Vagina (tissue), 2 donors: ENCODE measurements at places on chromosomes 3 and 15.

GRCh38 chr3:129655291-129655700, 48.8 kb upstream of the PLXND1 start:
- DNase-seq: no peak
- no peaks in the 10 kb centered on the region for H3K27me3 ChIP-seq
- peaks cover 37% of the 10 kb centered on the region for H3K4me1 ChIP-seq
- H3K4me3 ChIP-seq: no peak overlapping the region

GRCh38 chr3:64730681-64731080, 42.9 kb upstream of the ADAMTS9 start:
- H3K27ac ChIP-seq: no peak overlapping the region
- no peak overlapping the region for H3K4me3 ChIP-seq
- no peaks in the 10 kb centered on the region for H3K4me1 ChIP-seq
- no peaks in the 10 kb centered on the region for H3K36me3 ChIP-seq

DNA sequence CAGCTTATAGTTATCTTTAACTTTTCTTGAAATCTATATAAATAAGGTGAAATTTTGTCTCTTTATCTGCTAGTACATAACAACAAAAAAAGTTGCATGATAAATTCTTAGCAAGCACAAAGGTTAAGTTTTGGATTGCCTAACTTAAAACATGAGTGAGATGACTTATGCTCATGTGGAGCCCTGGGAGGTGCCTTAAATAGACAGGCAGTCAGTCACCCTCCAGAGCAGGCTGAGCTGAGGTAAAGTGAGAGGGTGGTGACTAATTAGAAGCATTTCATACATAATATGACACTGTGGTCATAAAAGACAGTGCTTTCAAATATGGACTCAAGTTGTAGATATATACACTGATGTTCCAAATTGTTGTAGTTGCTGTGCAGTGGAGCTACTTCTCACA, 14.6 kb upstream of the MME start:
- H3K36me3 ChIP-seq: no peaks in the 10 kb centered on the region
- no peak overlapping the region for H3K27ac ChIP-seq
- H3K27me3 ChIP-seq: no peaks in the 10 kb centered on the region
- no peaks in the 10 kb centered on the region for H3K4me1 ChIP-seq
- no peak overlapping the region for H3K4me3 ChIP-seq

GRCh38 chr3:36891701-36892160, 53.1 kb downstream of the TRANK1 start:
- no peak for DNase-seq
- peaks cover 12% of the 10 kb centered on the region for H3K4me1 ChIP-seq
- H3K4me3 ChIP-seq: no peak overlapping the region
- H3K27ac ChIP-seq: no peak overlapping the region
- H3K36me3 ChIP-seq: peaks cover 35% of the 10 kb centered on the region

- DNase-seq: no peak
- H3K4me1 ChIP-seq: no peaks in the 10 kb centered on the region
- no peaks in the 10 kb centered on the region for H3K36me3 ChIP-seq
- no peak overlapping the region for H3K4me3 ChIP-seq
- H3K27ac ChIP-seq: no peak overlapping the region
- no peaks in the 10 kb centered on the region for H3K27me3 ChIP-seq
Measured at GRCh38 chr3:67288466-67289106, 290.5 kb downstream of the KBTBD8 start.

GRCh38 chr3:149417174-149417573, 39.7 kb upstream of the TM4SF1 start:
- no peaks in the 10 kb centered on the region for H3K36me3 ChIP-seq
- no peak overlapping the region for H3K27ac ChIP-seq
- no peaks in the 10 kb centered on the region for H3K27me3 ChIP-seq

DNA sequence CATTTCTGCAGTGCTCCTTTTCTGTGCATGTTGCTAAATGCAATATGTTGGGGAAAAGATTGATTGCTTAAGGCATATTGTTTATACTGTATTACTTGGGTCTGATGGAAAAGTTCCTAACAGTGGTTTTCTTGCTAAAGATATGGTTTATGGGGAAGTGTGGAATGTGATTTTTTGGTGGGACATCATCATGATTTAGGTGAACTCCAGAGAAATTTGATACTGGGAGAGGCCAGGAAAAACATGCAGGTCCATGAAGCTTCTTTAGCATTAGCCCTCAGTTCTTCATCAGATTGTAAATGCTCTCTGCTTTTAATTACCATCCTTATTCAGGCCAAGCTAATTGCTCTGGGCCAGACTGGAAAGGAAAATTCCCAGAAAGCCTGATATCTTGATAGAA, 147.5 kb downstream of the LRTM1 start:
- no peaks in the 10 kb centered on the region for H3K4me1 ChIP-seq
- no peak overlapping the region for H3K4me3 ChIP-seq
- no peaks in the 10 kb centered on the region for H3K36me3 ChIP-seq

DNA sequence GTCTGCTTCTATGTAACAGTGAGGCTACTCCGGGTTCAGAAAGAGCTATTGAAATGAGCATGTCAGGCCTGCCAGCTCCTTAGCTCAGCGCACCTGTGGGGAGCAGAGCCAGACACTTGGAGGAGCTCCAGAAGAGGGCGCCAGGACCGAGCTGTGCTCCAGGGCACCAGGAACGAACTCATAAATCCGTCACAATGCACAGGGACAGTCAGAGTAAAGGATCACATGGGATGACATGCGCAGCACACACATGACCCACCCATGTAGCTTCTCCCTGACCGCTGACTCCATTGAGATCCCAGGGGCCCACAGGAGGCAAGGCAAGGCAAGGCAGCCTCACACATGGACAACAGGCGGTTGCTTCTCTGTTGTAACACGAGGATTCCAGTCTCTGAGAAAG, 26.0 kb upstream of the GNB5 start:
- no peaks in the 10 kb centered on the region for H3K27me3 ChIP-seq
- H3K4me3 ChIP-seq: no peak overlapping the region
- H3K36me3 ChIP-seq: no peaks in the 10 kb centered on the region
- H3K27ac ChIP-seq: no peak overlapping the region
- H3K4me1 ChIP-seq: no peaks in the 10 kb centered on the region

DNA sequence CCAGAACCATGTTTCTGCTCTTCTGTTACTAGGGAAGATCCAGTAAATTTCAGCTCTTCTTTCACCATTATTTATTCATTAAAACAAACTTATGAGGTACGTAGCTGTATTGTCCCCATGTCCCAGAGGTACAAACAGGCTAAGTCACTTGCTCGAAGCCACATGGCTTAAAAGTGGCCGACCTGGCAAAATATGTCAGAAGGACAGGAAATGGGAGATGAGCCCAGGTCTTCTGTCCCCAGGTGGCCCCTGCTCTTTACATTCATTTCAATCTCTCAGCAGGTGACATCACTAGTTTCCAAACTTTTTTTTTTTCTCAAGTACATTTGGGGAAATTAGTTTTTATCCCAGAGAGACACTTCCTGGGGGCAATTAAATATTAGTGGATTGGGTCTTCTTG, 34.1 kb upstream of the LPP start:
- DNase-seq: no peak
- no peaks in the 10 kb centered on the region for H3K4me1 ChIP-seq
- H3K27me3 ChIP-seq: no peaks in the 10 kb centered on the region
- H3K4me3 ChIP-seq: no peak overlapping the region

DNA sequence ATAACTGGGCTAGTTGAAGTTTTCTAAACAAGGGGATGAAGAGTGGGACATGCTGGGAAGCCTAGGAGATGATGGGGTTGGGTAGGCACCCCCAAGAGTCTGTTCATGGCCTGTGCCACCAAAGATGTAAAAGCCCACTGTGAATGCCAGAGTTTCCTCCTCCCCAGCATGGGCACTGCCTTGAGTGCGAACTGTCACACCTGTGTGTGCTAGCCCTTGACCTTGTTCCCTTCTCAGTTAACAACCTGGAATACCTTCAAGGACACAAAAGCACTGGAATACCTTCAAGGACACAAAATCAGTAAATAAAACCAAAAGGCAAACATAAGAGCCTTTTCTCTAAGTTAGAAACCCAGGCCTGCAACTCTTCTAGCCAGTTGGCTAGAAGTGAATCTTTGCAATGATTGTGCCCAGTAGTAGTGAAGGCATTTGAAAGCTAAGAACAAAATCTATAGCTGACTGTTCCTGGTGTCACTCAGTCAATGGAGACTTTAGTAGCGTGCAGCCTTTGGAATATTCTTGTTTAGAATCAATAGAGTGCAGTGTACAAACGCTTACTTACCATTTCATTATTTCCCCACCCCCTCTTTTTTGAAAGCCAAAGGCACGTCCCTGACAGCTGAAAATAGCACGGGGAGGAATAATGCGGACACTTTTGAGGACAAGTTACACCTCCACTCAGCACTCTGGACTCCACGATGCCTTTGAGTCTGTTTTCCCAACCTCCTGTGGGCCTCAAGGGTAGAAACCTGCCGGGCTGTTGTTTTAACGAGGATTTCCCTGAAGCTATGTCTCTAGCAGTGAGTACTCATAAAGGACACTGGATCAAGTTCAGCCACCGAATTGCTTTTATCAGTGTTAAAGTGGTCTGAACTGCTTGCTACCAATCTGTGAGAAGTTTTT, 24.2 kb downstream of the PSMD6 start:
- no peaks in the 10 kb centered on the region for H3K36me3 ChIP-seq
- no peak for DNase-seq
- H3K4me3 ChIP-seq: no peak overlapping the region
- H3K4me1 ChIP-seq: no peaks in the 10 kb centered on the region
- no peaks in the 10 kb centered on the region for H3K27me3 ChIP-seq

DNA sequence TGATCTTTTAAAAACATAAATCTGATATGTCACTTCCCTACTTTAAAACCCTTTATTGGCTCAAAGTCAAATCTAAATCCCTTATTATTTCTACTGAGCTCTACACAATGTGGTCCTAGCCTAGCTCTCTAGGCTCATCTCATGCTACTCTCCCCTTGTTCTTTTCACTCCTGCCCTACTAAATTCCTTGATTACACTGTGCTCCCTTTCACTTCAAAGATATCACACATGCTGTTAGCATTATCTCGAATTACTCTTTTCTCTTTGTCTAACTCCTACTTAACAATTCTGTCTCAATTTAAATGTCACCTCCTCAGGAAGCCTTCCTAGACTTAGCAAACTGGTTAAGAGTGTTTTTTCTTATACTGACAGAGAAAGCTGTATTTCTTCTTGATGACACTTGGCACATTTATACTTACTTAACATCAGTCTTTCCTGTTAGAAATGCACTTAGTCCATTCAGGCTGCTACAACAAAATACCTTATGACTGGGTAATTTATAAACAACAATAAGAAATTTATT, 102.0 kb downstream of the SCAPER start:
- DNase-seq: no peak
- H3K27me3 ChIP-seq: no peaks in the 10 kb centered on the region
- H3K4me1 ChIP-seq: no peaks in the 10 kb centered on the region
- H3K4me3 ChIP-seq: no peak overlapping the region

- no peaks in the 10 kb centered on the region for H3K27me3 ChIP-seq
- no peak overlapping the region for H3K4me3 ChIP-seq
- H3K4me1 ChIP-seq: no peaks in the 10 kb centered on the region
- H3K36me3 ChIP-seq: no peaks in the 10 kb centered on the region
- no peak overlapping the region for H3K27ac ChIP-seq
- no peak for DNase-seq
Measured at GRCh38 chr3:182533394-182533793, 259.9 kb upstream of the ATP11B start.

- no peak overlapping the region for H3K4me3 ChIP-seq
- no peaks in the 10 kb centered on the region for H3K27me3 ChIP-seq
- no peak overlapping the region for H3K27ac ChIP-seq
Measured at GRCh38 chr3:18501679-18502343, 76.7 kb upstream of the SATB1 start.

GRCh38 chr3:25354071-25354470, 74.0 kb upstream of the RARB start:
- DNase-seq: no peak
- H3K4me1 ChIP-seq: no peaks in the 10 kb centered on the region
- no peak overlapping the region for H3K27ac ChIP-seq
- H3K4me3 ChIP-seq: no peak overlapping the region

GRCh38 chr3:15616053-15616452, 14.5 kb downstream of the BTD start:
- H3K27ac ChIP-seq: no peak overlapping the region
- DNase-seq: no peak
- no peak overlapping the region for H3K4me3 ChIP-seq
- H3K27me3 ChIP-seq: no peaks in the 10 kb centered on the region

GRCh38 chr3:124780356-124780755, 50.1 kb downstream of the UMPS start:
- peaks cover 51% of the 10 kb centered on the region for H3K4me1 ChIP-seq
- H3K27ac ChIP-seq: peak overlapping the region; percentile 86
- DNase-seq: no peak

GRCh38 chr3:124116906-124117305, 125.0 kb upstream of the ROPN1 start:
- H3K36me3 ChIP-seq: no peaks in the 10 kb centered on the region
- no peak overlapping the region for H3K4me3 ChIP-seq
- H3K4me1 ChIP-seq: peaks cover 26% of the 10 kb centered on the region
- no peak for DNase-seq
- H3K27me3 ChIP-seq: no peaks in the 10 kb centered on the region
- no peak overlapping the region for H3K27ac ChIP-seq

DNA sequence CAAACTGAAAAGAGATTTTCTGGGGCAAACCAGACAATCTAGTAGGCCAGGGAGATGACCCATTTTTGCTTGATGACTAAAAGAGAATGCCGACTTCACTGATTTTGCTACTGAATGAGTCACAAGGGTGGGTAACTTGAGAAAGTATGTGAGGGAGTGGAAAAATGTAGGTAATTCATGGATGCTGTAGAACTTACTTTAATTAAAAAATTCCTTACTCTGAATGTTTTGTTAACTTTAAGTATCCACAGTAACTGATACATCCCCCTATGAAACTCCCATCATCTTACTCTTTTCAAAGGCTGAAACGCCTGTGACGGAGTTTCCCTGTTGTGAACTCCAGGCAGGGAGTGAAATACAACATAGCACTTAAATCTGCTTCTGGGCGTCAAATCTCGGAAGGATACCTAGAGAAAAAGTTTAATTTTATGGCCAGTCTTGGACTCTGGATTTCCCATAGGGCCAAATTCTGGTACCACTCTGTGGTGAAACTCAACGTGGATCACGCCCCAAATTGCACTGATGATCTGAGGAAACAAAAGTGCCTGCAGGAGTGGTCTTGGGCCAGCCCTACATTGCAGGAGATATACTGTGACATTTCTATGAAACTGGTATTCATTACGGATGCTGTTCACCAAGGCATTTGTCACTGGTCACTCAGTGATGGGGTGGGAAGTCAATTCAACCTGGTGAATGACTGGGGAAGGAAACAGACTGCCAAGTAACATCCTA, 24.0 kb downstream of the GOLIM4 start:
- H3K36me3 ChIP-seq: no peaks in the 10 kb centered on the region
- no peak overlapping the region for H3K27ac ChIP-seq
- DNase-seq: no peak
- no peak overlapping the region for H3K4me3 ChIP-seq

DNA sequence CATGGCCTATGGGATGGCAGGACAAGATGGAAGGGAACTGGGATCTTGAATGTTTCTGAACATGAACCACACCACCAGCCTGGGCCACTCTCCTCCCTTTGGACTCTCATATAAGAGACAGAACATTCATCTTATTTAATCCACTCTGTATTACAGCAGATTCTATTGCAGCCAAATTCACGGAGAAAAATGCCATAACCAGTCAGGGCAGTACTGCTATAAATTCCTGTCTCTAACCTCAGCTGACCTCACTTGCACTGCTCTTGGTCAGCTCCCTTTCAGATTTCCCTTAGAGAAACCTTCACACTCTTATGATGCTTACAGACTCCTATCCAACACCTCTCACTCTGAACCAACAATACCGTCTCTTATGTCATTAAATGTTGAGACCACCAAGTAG, 101.4 kb downstream of the RYK start:
- H3K4me3 ChIP-seq: no peak overlapping the region
- H3K27ac ChIP-seq: no peak overlapping the region
- no peaks in the 10 kb centered on the region for H3K36me3 ChIP-seq
- no peak for DNase-seq
- H3K4me1 ChIP-seq: no peaks in the 10 kb centered on the region

GRCh38 chr3:183825456-183826161, at the start of gene MAP6D1:
Gene MAP6D1 (minus strand): TSS chr3:183825577. CDS start chr3:183825547, 30 bp downstream.
- H3K27ac ChIP-seq: no peak within 1 kb of the TSS
- no peak for DNase-seq
- peaks cover 22% of the 10 kb centered on the region for H3K4me1 ChIP-seq
